SK-MEL-5 (cell line): ENCODE measurements at places on chromosomes 7 and 10. TPM values are rescaled to one million over a fixed set of nuclear protein-coding genes. Genes with fewer than 3 reads are reported as not detected.

C7orf57 gene
- total RNA-seq: 0.48 and 0.79 TPM in 2 replicates

SFRP5 gene
- total RNA-seq: 0.08 and 0.21 TPM in 2 replicates

CNNM1 gene
- total RNA-seq: 0.03 and 0.05 TPM in 2 replicates

CUBN gene
- total RNA-seq: 4.9 and 7.8 TPM in 2 replicates

GJD4 gene
- total RNA-seq: 0.08 TPM in 1 of 2 replicates, not detected in the other

OR2A5 gene
- under 0.01 TPM in 1 of 2 replicates, not detected in the other for total RNA-seq

MBLAC1 gene
- total RNA-seq: 2.2 and 4.1 TPM in 2 replicates

NME8 gene
- total RNA-seq: 0.05 TPM in 1 of 2 replicates, not detected in the other

OR6V1 gene
- not detected in 2 replicates for total RNA-seq

TRIM50 gene
- total RNA-seq: not detected in 2 replicates

VAX1 gene
- total RNA-seq: 1.1 and 1.3 TPM in 2 replicates

HOXA4 gene
- 0.50 and 0.83 TPM in 2 replicates for total RNA-seq

ZNF438 gene
- total RNA-seq: 4.6 and 5.7 TPM in 2 replicates

FAM221A gene
- total RNA-seq: 0.50 and 0.51 TPM in 2 replicates

SKIDA1 gene
- total RNA-seq: 0.08 and 0.32 TPM in 2 replicates

PKD2L1 gene
- not detected in 2 replicates for total RNA-seq

FAM131B gene
- total RNA-seq: not detected in 2 replicates

CLDN4 gene
- not detected in 2 replicates for total RNA-seq

ADAMTS14 gene
- 0.16 TPM in 2 replicates for total RNA-seq
